ENCODE measurements at places on chromosomes 1 and 21.

DNA sequence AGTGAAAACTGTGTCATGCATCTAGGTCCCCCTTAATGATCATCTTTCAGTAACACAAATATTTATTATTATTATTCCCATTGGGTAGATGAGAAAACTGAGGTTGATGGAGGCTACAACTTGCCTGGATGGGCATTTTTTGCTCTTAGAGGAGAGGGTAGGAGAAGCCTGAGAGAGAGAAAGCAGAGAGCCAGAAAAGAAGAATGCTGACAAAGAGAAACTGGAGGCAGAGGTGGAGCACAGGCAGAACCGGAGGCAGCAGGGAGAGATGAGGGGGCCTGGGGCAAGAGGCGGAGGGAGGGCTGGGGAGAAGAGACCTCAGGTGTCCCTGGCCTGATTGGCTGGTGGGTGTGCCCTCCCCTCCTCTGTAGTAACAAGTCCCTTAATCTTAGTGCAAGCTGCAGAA, 4.1 kb downstream of the BLACAT1 start:
- DNase-seq = no peak

DNA sequence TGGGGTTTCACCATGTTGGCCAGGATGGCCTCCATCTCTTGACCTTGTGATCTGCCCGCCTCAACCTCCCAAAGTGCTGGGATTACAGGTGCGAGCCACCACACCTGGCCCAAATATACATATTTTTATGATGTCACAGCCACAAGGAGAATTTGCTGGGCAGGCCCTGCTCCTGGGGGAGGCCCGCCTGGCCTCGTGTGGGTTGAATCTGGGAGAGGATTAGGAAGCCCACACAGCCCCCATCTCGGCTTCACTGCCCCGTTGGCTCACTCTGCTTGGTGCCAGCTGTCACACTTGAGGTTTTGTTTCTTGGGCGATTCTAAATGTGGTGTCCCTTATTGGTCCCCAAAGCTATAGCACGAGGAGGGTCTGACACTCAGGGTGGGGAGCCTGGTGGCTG, 335.7 kb upstream of the AJAP1 start:
- no peak for DNase-seq

DNA sequence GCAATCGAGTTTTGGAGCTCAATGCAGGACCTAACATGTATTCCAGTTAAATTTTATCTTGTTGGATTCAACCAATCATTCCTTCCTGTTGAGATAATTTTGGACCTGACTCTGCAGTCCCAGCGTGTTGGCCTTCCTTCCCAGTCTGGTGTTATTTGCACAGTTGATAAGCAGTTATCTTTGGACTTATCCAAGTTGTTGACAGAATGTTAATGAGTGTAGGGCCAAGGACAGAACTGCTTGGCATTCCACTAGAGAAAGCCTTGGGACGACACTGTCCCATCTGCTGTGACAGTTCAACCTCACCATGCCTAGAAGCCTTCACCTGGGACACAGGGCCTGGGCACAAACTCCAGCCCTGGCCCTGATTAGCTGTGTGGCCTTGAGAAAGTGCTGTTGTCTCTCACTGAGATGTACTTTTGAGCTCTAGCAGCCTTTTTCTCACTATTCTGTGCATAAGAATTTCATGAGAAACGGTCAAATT, 104.1 kb upstream of the SLC25A33 start:
- no peak for DNase-seq

- DNase-seq = no peak
Measured at GRCh38 chr1:1129381-1129821, 13.5 kb upstream of the C1orf159 start.

- DNase-seq = no peak
Measured at GRCh38 chr1:22276396-22276748, 133.5 kb upstream of the WNT4 start.

GRCh38 chr1:59195151-59195550, 101.7 kb upstream of the FGGY start:
- DNase-seq = no peak

- no peak for DNase-seq
Measured at GRCh38 chr1:65255656-65256050, 53.7 kb upstream of the DNAJC6 start.
